ENCODE measurements at places on chromosomes 2 and 18. TPM values are rescaled to one million over a fixed set of nuclear protein-coding genes. Genes with fewer than 3 reads are reported as not detected.

The C2orf80 gene
- not detected for polyA plus RNA-seq

The CABLES1 gene
- 1.9 TPM for polyA plus RNA-seq

GRCh38 chr18:77165503-77166188, 33.1 kb upstream of the MBP start:
- DNase-seq: no peak

The EFHD1 gene
- 1.1 TPM for polyA plus RNA-seq

The CD8B gene
- polyA plus RNA-seq: not detected
